ENCODE measurements at places on chromosomes 1 and 21. TPM values are rescaled to one million over a fixed set of nuclear protein-coding genes. Genes with fewer than 3 reads are reported as not detected.

- no peak for DNase-seq
Observed at GRCh38 chr1:159175571-159175970, 4.2 kb downstream of the CADM3 start.

- DNase-seq: no peak
Observed at GRCh38 chr1:3708791-3709190, 43.5 kb upstream of the CCDC27 start.

GRCh38 chr1:26180010-26180506 is 2.8 kb downstream of the CNKSR1 start:
- no peak for DNase-seq

DNA sequence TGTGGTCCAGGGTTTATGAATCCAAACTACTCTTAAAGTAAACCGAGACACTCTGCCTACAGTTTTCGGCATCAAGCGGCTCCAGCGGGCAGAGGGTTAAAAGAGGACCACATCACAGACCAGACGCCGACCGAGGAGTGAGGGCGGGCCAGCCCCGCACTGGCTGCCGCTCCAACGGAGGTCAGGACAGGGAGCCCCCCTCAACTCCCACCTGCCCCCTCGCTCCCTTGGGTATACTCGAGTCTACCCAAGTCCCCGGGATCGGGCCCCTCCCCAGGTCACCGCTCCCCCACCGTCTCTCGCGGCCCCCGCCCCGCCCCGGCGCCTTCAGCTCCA is 312 bp downstream of the ARNT start:
- no peak for DNase-seq

- DNase-seq: no peak
Observed at GRCh38 chr21:34612557-34612956, 2.4 kb downstream of the RCAN1 start.

DNA sequence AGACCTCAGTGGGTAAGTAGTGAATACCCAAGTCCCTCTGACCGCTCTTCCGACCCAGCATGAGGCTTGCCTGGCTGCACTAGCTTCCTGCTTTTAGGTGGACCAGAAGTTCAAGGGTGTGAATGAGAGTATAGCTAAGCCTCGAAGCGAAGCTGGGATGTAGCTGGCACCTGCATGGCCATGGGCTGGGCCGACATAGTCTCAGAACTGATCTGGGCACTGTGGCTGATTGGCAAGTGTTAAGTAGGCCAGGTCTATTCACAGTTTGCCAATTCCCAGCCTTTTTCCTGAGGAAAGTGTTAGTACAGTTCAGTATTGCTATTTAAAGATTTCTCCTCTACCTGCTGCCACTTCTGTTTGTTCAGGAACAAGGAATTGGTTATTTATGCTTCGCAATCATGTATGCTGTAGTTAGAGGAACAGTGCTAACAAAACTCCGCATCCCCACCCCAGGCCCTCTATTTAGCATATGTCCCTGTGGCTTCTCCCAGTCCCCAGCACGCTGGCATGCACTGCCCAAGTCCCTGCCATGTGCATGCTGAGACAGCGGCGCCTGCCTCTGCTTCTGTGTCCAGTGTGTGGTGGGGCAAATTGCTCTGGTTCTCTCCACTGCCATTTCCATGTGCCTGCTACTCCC is 16.3 kb downstream of the SPATA46 start:
- no peak for DNase-seq

The PRR9 gene
- polyA plus RNA-seq: not detected

The PRAMEF17 gene
- not detected for polyA plus RNA-seq

The CPLANE2 gene
- polyA plus RNA-seq: 3.3 TPM

Data from CD4-positive, CD25-positive, alpha-beta regulatory T cell (primary cell).